Karpas-422 (cell line): ENCODE measurements at places on chromosomes 12 and 14. TPM values are rescaled to one million over a fixed set of nuclear protein-coding genes. Genes with fewer than 3 reads are reported as not detected.

Gene ARMH4
- total RNA-seq: 0.07 and 0.75 TPM in 2 replicates

Gene GON7
- total RNA-seq: 40.6 and 60.3 TPM in 2 replicates

Gene RDH16
- 0.11 TPM in 1 of 2 replicates, not detected in the other for total RNA-seq

Gene PSMC1
- 63.6 and 71.8 TPM in 2 replicates for total RNA-seq

Gene NAP1L1
- 391 and 401 TPM in 2 replicates for total RNA-seq

Gene FOXM1
- total RNA-seq: 15.4 and 20.8 TPM in 2 replicates

Gene CLSTN3
- 30.0 and 40.3 TPM in 2 replicates for total RNA-seq

Gene CMA1
- total RNA-seq: not detected in 2 replicates

Gene SDR9C7
- not detected in 2 replicates for total RNA-seq

Gene CPNE6
- 0.04 and 1.3 TPM in 2 replicates for total RNA-seq

Gene MMP19
- total RNA-seq: 0.11 TPM in 1 of 2 replicates, not detected in the other

Gene LTB4R
- 26.6 and 29.6 TPM in 2 replicates for total RNA-seq

Gene RPL10L
- total RNA-seq: not detected in 2 replicates
